ENCODE measurements at places on chromosomes 3 and 15.

DNA sequence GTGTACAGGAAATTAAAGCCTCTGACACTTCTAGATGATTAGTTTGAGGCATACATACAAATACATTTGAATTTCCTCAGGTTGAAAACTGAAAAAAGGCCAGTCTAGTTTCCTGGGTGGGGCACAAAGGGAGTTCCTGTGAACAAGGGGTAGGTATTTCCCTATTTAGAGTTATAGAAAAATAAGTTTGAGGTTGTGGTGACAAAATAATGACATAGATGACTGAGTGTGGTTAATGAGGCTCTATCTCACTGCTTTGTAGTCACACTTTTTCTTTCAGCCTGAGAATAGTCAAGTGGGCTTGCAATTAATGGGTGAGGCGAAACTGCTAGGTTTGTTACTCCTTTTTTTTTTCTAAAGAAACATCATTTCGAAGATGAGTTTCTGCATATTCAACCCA, 4.3 kb downstream of the SLCO3A1 start:
- no peak for DNase-seq

DNA sequence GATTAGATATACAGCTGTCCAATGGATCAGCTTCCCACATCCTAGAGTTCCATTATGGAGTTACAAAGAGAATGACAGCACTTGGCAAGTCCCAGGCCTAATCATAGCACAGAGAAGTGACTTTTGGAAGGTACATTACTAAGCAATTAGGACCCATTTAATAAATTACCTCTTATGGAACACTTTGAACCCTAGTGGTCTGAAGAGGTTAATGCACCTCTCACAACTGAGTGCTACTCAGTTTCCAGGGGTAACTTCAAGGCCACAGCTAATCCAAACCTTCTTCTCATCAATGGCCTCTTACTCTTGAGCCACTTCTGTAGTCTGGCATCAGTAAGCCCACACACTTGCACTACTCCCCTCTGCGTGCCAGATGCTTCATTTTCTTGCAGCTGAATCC, 34.9 kb upstream of the MEIS2 start:
- DNase-seq: no peak

DNA sequence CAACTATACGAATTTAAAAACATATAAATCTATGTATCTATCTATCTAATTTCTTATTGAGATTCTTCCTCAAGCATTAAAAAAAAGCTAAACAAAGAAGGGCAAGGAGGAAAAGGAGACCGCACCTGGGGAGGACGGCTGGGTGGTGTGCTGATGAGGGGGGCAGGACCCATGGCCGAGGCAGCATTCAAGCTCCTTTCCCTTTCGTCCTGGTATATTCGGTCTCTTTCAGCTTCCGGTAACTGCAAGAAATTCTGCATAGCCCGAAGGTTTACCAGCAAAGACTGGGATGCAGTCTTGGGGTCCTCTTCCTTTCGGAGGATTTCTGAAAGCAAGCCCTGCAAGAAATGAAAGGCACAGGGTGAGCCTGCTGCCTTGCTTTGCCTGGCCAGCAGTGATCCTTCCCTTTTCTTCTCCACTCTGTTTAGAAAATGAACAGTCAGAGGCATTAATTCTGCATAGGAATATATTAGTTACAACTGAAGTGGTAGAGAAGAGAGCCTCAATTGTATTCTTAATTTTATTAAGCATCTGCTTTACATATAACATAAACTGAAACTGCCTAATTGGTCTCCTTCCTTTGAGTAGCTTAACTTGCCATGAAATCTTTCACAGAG, 38.8 kb downstream of the SATB1 start:
- no peak for DNase-seq

DNA sequence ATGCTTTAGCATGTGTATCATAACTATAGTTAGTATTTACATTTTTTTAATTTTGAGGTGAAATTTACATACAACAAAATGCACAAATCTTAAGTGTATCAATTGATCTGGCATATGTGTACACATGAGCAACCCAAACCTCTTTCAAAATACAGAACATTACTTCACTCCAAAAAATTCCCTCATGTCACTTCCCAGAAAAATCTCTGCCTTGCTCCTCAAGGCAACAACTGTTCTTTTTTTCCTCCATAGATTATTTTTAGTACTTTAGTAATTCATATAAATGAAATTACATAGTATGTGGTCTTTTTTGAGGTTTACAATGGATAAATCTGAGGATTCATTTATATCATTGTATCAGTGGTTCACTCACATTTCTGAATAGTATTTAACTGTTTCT, 84.9 kb downstream of the TRIM42 start:
- DNase-seq: no peak

DNA sequence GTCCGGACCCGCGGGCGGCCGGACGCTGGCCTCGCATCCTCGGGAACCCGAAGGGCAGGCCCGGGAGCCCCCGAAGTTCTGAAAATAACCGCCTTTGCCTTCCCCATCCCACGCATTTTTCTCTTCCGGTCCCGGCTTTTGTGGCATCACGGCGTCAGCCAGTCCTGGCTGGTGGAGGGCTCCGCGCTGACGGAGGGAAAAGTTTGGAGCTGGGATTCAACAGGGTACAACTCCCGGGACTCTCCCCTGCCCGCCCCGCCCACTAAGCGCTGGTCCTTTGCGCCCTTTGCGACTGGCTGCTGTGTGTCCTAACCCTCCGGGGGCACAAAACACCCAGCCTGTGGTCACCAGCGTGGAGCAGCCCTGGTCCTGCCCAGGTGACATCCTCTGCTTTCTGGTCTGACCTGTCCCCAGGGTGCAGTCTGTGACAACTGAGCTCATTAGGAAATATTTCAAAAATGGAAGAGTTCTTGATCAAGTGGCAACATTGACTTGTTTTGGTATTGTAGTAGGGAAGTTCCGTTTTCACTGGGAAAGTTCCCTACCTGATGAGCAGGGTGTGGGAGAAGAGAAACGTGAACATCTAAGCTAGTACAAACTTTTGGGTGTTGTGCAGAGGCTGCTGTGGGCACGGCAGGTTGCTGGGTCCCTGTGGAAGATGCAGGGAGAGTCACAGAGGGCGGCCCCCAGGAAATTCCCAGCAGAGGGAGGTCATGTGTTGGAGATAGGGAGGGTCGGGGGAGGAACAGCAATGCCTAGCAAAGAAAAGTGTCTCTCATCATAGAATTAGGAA, 775 bp downstream of the ARNT2 start:
- no peak for DNase-seq

- no peak for DNase-seq
These were observed 314.7 kb downstream of the RORA start for GRCh38 chr15:60914360-60914759.

GRCh38 chr3:67334588-67334987, 319.8 kb downstream of the SUCLG2 start:
- DNase-seq: no peak

GRCh38 chr15:85889956-85890619, 95.4 kb upstream of the KLHL25 start:
- no peak for DNase-seq

- DNase-seq: no peak
These were observed 59.7 kb upstream of the MINAR1 start for GRCh38 chr15:79372428-79372827.

- no peak for DNase-seq
These were observed 309.9 kb downstream of the RPLP1 start for GRCh38 chr15:69762373-69763148.

DNA sequence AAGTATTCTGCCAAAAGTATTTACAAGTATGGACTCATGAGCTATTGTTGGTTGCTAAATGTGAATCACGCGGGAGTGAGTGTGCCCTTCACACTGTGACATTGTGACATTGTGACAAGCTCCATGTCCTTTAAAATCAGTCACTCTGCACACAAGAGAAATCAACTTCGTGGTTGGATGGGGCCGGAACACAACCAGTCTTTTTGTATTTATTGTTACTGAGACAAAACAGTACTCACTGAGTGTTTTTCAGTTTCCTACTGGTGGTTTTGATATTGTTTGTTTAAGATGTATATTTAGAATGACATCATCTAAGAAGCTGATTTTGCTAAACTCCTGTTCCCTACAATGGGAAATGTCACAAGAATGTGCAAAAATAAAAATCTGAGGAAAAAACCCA, 30.3 kb downstream of the SYNM start:
- DNase-seq: no peak

- DNase-seq: no peak
These were observed 214.3 kb upstream of the PDZRN3 start for GRCh38 chr3:73839032-73839431.

DNA sequence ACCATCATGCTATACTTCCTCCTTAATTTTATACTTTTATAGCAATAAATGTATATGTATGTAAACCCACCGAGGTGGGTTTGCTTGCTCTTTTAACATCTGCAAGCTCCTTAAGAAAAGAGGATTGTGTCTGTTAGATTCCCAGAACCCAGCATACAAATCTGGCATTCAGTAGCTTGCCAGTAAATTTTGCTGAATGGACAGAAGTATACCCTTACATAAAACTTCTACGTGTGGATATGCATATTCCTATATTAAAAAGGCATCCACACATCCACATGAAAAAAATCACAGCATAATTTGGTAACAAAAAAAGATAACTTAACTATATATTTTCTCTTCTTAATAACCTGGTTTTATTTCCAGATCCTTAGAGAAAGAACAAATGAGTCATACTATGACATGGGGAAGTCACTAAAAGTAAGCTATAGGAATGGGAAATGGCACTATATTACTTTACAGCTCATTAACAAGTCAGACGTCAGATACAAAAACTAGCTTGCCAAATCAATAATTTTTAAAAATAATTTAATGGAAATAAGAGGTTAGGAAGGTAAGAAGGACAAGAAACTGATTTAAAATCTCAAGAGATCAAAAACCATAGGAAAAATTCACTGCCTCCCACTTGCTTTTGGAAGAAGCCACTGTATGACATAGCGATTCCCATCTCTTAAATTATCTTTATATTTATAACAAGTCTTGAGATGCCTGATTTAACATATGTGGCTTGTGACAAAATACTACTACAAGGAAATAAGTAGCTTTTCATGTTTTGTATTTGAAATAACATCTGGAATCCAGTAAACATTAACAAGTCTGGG, 68.7 kb downstream of the SUMF1 start:
- no peak for DNase-seq

GRCh38 chr3:38634111-38634510, 15.4 kb downstream of the SCN5A start:
- DNase-seq: no peak

- no peak for DNase-seq
These were observed 123.2 kb downstream of the RAP2B start for GRCh38 chr3:153285194-153285641.

Measured in activated CD4-positive, alpha-beta T cell treated with anti-CD3 and anti-CD28 coated beads for 1 hour (primary cell).